Eye (tissue), 1 donor: ENCODE measurements at places on chromosomes 2 and 18.

- no peak for DNase-seq
Measured at GRCh38 chr18:78793313-78794070, 186.1 kb upstream of the SALL3 start.

- peak; percentile 60 for DNase-seq
Measured at GRCh38 chr2:236745420-236746210, 176.0 kb downstream of the ACKR3 start.

DNA sequence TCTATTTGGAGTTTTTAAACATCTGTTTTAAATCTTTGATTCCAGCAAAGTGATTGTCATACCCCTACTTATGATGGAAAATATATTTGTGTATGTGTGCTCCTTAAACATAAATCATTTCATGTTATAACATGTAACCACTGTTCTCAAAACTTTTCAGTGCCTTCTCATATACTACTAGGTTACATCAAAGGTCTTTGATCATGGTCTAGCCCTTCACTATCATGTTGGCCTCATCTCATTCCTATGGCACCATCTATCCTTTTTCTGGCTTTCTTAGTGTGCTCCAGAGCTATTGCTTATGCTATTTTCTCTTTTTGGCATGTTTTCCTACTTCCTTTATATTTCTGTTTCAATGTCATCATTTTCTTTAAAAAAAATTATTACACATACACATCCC, 367.9 kb upstream of the SLC39A10 start:
- DNase-seq, result no peak

GRCh38 chr2:236600892-236601291, 31.3 kb downstream of the ACKR3 start:
- DNase-seq, result no peak

- DNase-seq, result peak; percentile 85
Measured at GRCh38 chr18:44826418-44827259, 146.0 kb downstream of the SETBP1 start.

DNA sequence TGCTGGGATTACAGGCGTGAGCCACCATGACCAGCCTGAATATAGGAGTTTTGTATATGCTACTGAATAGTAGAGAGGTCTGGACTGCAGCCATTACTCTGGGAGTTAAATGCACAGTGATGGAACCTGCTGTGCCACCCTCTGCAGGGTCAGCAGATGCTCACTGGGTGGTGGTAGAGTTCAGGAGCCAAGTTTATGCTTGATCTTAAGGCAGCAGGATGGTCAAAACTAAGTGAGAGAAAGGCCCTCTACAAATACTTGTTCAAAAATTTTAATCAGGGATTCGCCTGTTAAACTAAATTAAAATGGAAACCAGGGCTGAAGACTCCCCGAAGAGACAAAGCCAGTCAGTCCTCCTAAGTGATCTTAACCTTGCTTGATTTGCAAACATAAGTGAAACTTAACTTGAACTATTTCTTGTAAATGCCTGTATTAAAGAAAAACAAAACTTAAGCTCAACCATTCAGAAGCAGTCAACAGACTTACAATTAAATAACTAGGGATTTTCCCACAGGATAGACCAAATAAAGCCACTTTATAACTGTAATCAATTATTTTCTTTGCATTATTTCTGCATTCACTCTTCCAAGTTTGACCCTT, 4.2 kb upstream of the WDFY1 start:
- DNase-seq, result no peak

GRCh38 chr18:44156776-44157335, 523.8 kb upstream of the SETBP1 start:
- DNase-seq, result no peak

DNA sequence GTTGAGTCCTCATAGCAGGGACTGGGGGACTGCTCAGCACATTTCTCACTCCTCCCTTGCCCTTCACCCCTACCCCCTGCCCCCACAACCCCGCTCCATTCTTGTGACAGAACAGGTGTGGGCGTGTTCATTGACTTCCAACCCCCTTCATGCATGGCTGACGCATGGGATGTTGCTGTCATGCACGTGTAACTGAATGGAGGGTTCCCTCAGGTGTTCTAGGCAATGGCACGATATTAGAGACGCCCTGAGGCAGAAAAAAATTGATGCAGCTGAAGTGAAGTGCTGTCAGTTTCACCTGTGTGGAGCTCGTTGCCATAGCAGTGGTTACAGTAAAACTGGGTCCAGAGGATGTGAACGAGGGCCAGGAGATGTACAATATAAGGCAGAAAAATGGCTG, 6.5 kb upstream of the THOC1 start:
- DNase-seq, result peak; percentile 4

DNA sequence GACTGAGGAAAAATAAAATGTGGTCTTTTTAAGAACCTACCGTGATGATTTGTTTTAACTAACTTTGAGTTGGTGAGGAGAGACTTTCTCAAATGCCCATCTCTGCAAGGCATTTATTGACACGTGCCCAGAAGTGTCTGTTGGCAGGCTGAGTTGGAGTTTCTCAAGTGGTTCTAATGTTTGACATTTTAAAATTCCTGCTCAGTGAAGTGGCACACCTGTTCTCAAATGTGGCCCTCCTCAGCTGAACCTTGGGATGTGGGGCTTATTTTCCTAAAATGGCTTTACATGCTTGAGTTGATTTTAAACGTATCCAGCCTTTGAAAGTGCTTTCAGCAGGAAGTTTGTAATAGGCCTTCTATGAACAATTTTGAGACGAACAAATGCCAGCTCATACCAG, 876 bp upstream of the CAVIN2 start:
- no peak for DNase-seq

DNA sequence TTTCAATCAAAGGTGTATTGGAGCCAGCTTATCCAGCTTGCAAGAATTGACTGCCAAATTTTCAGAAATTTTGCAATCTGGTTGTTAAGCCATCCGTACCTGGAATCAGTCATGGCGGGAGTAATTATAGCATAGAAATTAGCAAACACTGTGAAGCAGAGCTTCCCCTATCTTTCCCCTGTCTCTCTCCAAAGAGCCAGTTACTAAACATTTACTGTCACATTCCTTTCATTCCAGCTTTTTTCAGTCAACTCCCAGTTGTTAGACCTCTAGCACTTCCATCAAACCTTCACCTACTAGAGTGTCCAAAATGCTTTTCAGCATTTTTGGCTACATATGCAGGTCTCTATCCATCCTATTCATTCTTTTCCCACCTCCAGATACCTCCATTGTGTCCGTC, 137.4 kb downstream of the MC4R start:
- no peak for DNase-seq

- no peak for DNase-seq
Measured at GRCh38 chr18:76347341-76347740, 147.7 kb downstream of the ZNF516 start.

GRCh38 chr2:98485453-98485755, 40.7 kb downstream of the INPP4A start:
- no peak for DNase-seq

DNA sequence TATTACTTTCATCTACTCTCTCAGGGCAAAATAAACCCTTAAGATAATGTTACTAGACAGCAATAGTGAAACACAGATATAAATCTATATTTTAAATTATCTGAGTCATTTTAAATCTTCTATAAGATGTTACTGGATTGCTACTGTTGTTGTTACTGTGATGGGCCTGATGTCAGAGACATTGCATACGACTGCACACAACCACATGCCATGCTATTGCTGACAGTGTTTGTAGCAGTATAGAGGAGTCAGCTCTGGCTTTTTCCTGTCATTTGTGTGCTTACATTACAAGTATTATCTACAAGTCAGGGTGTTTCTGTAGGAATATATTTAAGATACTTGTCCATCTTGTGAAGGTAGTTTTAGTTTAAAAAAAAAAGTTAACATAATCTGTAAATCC, 63.9 kb downstream of the CCDC148 start:
- no peak for DNase-seq

GRCh38 chr2:10924441-10924840, 12.7 kb downstream of the KCNF1 start:
- DNase-seq, result no peak

- no peak for DNase-seq
Measured at GRCh38 chr2:46273225-46273863, 23.9 kb upstream of the EPAS1 start.

- no peak for DNase-seq
Measured at GRCh38 chr2:224817676-224818075, 101.5 kb upstream of the CCDC195 start.

GRCh38 chr2:230068016-230068650, 591 bp downstream of the SLC16A14 start:
- peak; percentile 91 for DNase-seq

DNA sequence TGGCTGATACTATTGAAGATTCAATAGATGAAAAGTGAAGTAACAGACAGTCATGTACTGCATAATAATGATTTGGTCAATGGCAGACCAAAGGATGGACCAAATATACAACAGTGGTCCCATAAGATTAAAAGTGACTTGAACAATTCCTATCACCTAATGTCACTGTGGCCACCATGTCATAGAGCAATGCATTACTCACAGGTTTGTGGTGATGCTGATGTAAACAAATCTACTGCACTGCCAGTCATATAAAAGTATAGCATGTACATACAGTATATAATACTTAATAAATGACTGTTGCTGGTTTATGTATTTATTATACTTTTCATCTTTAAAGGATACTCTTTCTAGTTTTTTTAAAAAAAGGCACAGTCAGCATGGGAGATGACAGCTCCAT, 99.9 kb downstream of the USP34 start:
- no peak for DNase-seq

GRCh38 chr18:49795612-49796552, 17.5 kb downstream of the ACAA2 start:
- DNase-seq, result no peak

DNA sequence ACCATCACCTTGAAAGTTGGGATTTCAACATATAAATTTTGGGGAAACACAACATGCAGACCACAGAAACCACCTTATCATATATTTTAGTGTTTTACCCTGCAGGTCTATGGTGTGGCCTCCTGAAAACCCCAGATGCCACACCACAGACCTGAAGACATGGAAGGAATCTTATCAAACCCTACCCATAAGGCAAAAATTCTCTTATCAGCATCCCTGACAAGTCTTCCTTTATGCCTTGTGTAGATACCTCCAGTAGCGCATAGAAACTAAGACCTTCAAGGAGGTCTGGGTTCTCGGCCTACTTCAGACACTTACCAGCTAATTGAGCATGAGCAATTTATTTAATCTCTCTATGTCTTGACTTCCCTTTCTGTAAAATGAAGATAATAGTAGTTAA, 59.1 kb upstream of the SLC14A2 start:
- no peak for DNase-seq
